ENCODE measurements at places on chromosomes 13 and 19. TPM values are rescaled to one million over a fixed set of nuclear protein-coding genes. Genes with fewer than 3 reads are reported as not detected.

Gene RXFP2
- not detected for total RNA-seq

Gene VSTM2B
- not detected for total RNA-seq

Gene APLP1
- total RNA-seq, result 47.0 TPM

Gene AP1M2
- total RNA-seq, result 30.6 TPM

Gene RDH8
- not detected for total RNA-seq

GRCh38 chr13:62209529-62209928 lies 793.9 kb upstream of the PCDH20 start:
- H3K4me1 ChIP-seq, result no peaks in the 10 kb centered on the region
- H3K4me3 ChIP-seq, result no peak overlapping the region
- no peak for DNase-seq
- no peak overlapping the region for H3K27ac ChIP-seq
- no peaks in the 10 kb centered on the region for H3K36me3 ChIP-seq
- no peaks in the 10 kb centered on the region for H3K27me3 ChIP-seq

GRCh38 chr19:610071-610800 lies 20.6 kb downstream of the HCN2 start:
- H3K4me3 ChIP-seq, result no peak overlapping the region
- no peaks in the 10 kb centered on the region for H3K27me3 ChIP-seq
- DNase-seq, result no peak
- peaks cover 5% of the 10 kb centered on the region for H3K4me1 ChIP-seq
- no peaks in the 10 kb centered on the region for H3K36me3 ChIP-seq

DNA sequence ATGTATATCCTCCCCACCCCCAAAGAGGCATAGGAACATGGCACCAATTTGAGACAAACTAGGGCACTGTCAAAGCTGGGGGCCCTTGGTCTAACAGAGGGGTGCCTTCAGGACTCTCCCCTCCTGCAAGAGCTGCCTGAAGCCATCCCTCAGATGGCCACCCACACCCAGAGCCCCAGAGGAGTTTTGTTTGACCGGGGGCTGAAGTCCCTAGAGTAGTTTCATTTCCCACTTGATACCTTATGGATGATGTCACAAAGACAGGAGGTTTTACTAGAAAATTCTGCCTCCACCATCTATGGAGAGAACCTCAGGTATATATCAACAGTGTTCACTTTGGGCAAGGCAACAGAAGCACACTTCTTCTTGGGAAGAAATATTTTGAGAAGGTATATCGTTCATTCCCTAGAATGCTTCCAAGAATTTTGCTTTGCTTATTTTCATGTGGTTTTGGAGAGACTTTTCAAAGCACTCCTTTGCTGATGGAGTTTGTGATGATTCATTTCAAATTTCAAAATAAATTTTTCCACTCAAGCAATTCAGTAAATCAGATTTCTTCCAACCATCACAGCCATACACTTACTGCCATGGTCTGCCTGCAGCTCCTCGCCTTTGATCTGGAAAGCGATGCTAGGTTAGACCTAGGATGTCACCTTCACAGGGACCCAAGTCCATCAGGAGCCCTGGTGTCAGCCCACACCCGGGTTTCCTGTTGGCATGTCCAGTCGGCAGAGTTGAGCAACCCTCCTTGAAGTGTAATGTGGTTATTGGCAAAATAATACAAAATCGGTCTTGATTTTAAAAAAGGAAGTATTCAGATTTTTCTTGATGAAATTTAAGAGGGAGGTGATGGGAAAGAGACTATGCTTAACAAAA lies 207.0 kb downstream of the SHISA2 start:
- no peaks in the 10 kb centered on the region for H3K4me1 ChIP-seq
- H3K36me3 ChIP-seq, result no peaks in the 10 kb centered on the region
- no peaks in the 10 kb centered on the region for H3K27me3 ChIP-seq
- H3K4me3 ChIP-seq, result no peak overlapping the region
- no peak overlapping the region for H3K27ac ChIP-seq

- H3K4me3 ChIP-seq, result no peak overlapping the region
- no peak overlapping the region for H3K27ac ChIP-seq
- H3K27me3 ChIP-seq, result peaks cover 6% of the 10 kb centered on the region
- H3K4me1 ChIP-seq, result peaks cover 15% of the 10 kb centered on the region
- H3K36me3 ChIP-seq, result peaks cover 2% of the 10 kb centered on the region
- DNase-seq, result peak; percentile 48
These were observed 727 bp downstream of the CERS1 start for GRCh38 chr19:18895038-18895823.

DNA sequence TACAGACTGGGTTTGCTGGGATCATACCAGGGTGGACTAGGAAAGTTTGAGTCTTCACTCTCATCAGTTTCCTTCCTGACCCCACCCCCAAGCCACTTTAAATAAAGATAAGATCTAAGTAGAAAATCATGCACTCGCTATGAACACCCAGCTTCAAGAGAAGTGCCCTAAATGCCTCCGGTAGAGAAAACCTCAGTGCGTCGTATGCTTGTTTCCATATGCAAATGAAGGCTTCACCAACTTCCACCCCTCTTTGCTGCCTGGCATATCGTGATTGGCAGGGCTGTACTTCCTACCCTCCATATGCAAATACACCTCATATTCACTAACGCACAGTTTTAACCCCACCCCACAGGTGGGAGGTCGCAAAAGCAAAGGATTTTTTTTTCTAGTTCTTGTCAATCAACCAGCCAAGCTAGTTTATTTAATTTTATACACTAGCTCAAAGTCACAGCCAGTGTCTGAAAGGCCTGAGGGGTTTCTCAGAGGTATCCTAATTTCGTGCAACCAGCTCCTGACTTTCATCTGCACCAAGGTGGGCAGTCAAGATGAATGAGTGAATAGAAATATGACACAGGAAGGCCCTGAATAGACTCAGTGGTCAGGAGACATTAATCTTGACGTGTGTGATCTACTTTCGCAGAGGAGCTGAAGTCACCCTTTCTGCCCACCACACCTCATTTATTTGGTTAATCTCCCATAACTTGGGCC lies 121.1 kb upstream of the TSHZ3 start:
- no peak overlapping the region for H3K27ac ChIP-seq
- no peaks in the 10 kb centered on the region for H3K36me3 ChIP-seq
- DNase-seq, result no peak
- no peak overlapping the region for H3K4me3 ChIP-seq
- no peaks in the 10 kb centered on the region for H3K4me1 ChIP-seq
- no peaks in the 10 kb centered on the region for H3K27me3 ChIP-seq

DNA sequence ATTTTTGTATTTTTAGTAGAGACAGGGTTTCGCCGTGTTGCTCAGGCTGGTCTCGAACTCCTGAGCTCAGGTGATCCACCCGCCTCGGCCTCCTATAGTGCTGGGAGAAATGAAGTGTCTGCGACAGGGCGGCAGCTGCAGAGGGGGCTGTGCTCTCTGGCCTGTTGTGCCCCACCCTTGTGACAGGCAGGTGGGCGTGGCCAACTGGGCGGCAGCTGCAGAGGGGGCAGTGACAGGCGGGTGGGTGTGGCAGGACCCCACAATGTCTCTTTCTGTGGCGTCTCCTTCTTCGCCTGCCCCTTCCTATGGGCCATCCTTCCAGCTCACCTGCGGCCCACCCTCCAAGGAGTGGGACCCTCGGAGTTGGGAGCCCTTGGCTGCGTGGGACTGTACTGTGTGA lies 11.8 kb downstream of the STK11 start:
- H3K36me3 ChIP-seq, result no peaks in the 10 kb centered on the region
- H3K4me1 ChIP-seq, result peaks cover 62% of the 10 kb centered on the region
- no peak overlapping the region for H3K27ac ChIP-seq
- DNase-seq, result no peak

DNA sequence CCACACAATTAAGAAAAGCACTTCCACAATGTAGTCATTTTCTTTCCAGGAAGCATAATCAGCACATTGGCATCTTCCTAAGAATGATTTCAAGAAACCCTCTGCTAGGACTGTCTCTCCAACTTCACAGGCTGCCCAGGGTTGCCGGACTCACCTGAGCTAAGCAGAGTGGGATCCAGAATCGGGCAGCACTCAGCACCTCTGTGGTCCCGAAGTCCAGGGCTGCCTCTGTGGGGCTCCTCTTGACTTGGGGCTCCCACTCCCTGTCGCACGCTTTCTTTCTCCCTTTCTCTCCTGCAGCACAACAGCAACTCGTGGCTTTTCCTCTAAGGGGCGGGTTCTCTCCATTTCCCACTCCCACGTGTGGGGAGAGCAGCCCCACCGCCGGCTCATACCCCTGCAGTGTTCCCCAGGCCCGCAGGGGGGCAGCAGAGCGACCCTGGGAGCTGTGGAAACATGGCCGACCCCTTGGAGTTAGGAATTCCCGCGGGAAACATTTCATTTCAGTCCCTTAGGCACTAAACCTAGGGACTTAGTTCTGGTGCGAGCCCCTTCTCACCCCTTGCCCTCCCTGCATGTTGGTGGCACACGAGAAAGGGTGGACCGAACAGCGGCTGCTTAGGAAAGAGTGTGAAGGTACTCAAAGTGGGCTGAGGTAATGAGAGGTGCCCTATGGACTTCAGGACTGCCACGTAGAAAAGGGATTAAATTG lies at the start of gene TMEM272:
Gene TMEM272 (minus strand): TSS at position 316 of the 712 bp plus-strand sequence. CDS start 6,647 bp downstream, outside the sequence.
- no peaks in the 10 kb centered on the region for H3K36me3 ChIP-seq
- peaks cover 10% of the 10 kb centered on the region for H3K4me1 ChIP-seq
- no peaks in the 10 kb centered on the region for H3K27me3 ChIP-seq
